ENCODE measurements at places on chromosomes 16 and 17. TPM values are rescaled to one million over a fixed set of nuclear protein-coding genes. Genes with fewer than 3 reads are reported as not detected.

GRCh38 chr17:45336390-45337182 lies 19.8 kb upstream of the MAP3K14 start:
- DNase-seq, result no peak

The WIPF2 gene
- 11.1 TPM for total RNA-seq

GRCh38 chr16:19655242-19655777 lies 62.7 kb downstream of the KNOP1 start:
- no peak for DNase-seq

DNA sequence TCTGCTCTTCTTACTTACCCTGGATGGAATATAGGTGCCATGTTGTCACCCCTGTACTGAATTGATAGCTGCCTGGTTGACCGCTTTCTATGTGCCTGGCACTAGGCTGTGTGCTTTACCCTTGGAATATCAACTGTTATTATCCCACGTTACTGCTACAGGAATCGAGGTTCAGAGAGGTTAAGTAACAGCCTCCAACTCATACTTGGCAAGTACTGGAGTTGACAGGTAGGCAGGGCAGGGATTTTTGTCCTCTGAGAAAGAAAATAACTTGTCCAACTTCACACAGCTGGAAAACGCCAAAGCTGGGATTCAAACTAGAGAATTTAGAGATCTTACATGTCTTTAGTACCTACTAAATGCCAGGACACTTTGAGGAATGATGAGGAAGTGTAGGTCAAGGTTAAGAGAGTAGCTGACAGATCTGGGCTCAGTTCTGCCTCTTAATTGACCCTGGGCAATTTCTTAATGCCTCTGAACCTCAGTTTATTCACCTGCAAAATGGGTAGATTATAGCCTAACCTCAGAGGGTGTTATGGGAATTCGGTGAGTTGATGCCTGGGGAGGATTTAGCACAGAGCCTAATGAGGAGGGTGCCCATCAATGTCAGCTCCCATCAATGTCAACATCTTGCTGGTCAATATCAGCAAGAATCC lies 25.8 kb downstream of the ITPRIPL2 start:
- DNase-seq, result no peak

The LRRC36 gene
- total RNA-seq, result 0.42 TPM

All from right cardiac atrium (tissue), 5 donors.